CD4-positive, alpha-beta T cell treated with Interleukin-2 at 100 ng/mL for 4 hours (primary cell): ENCODE measurements at places on chromosomes 3 and 15.

GRCh38 chr15:24957691-24958090, 2.9 kb downstream of the SNRPN start:
- no peak for DNase-seq

- DNase-seq = no peak
Observed at GRCh38 chr3:12343047-12343501, 54.2 kb downstream of the PPARG start.

DNA sequence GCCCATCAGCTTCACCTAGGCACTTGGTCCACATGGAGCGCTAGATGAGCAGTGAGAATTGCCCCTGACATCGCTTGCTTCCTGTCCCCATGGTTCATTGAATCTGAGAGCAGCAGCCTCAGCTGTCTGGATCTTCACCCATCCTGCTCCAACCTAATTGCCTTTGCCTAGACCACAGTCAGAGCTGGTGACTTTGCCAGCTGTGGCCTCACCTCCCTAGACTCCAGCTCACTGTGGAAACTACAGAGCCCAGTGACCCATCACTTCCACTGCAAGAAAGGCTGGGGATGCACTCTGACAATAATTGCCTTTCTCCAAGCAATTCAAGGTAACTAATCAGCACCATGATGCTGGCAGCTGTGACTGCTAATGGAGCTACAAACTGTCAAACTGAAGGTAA, 30.6 kb upstream of the SLC6A1 start:
- no peak for DNase-seq

GRCh38 chr15:21270474-21270873, 169.8 kb downstream of the POTEB3 start:
- DNase-seq = no peak

DNA sequence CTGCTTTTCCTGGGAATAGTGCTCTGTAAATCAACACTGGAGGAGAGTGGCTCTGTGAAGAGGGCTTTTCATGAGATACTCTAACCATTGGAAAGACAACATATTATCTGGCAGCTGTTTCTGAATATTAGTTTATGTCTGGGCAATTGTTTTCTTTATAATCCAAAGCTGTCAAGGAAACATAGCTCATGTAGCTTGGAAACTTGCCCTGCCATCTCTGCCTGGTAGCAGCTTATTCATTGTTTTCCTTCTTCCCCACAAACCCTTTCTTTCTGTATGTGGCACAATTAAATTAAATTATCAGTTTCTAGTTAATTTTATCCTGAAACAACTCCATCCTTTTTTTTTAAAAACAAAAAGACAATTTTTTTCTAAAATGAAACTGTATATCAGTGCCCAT, 160.0 kb downstream of the EDEM1 start:
- DNase-seq = no peak

DNA sequence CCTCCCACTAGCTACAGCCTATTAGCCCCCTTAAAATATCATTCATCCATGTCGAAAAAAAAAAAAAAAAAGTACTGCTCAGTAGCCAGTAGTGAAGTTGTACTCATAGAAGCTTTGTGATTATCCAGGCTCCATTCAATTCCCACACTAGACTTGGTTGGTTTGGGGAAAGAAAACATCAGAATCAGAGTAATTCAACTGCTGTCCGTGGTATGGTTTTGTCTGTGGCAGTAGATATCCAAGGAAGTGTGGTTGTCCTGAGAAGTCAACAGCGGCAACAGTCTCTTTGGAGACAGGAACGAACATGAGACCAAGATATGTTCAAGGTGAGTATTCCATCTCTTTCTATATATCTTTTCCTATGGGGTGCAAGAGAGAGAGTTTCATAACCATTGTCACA, 99.2 kb downstream of the GOLIM4 start:
- DNase-seq = no peak

- DNase-seq = no peak
Observed at GRCh38 chr15:33453761-33454160, 143.0 kb downstream of the RYR3 start.

DNA sequence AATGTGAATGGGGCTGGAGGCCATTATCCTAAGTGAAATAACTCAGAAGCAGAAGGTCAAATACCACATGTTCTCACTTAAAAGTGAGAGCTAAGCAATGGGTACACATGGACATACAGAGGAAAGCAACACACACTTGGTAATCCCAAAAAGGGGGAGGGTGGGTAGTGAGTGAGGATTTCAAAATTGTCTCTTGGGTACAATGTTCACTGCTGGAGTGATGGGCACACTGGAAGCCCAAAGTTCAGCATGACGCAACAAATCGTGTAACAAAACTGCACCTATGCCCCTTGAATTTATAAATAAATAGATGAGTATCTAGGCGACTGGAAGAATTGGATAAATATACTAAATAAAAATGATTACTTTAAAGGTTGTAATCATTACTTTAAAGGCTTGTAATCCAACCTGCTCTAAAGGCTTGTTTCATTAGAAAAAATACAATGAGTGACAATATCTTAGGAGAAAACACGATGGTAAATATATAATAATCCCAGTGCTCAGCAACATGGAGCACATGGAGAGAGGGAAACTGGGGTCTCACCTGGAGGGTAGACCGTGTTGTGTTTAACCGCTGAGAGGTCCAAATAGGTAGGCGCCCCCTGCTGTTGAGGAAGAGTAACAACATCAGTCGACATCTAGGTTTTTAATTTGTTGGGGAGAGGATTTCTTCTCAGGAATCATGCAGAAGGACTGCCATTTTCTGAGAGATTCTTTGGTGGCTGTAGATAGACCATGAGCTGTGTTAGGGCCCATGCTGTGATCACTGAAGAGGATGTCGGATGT, 78.5 kb upstream of the ROBO1 start:
- DNase-seq = no peak

GRCh38 chr3:157414861-157415260, 21.8 kb upstream of the PTX3 start:
- DNase-seq = no peak

DNA sequence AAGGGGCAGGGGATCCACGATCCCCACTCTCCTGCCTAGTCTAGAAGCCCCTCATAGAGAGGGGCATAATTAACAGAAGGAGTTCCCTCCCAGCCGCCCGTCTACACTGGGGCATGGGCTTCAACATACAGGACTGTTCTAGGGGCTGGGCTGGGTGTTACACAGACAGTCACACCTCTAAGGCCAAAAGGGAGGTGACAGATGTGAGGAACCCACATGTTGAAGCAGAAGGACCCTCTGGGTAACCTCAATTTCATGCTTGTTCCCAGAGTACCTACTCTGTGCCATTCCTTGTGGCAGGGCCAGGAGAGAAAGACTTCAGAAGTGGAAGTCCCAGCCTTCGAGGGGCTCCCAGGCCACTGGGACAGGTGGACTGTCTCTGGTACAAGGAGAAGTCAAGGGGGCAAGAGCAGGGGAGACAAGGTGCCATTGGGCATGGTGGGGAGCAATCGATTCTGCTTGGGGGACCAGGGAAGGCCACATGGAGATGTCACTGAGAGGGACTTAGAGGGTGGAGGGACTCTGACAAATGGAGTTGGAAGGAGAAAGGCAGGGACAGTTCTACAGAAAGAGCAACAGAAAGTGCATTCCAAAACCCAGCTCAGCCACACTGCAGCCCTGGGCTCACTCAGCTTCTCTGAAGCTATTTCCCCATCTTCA, 71.3 kb downstream of the CPN2 start:
- no peak for DNase-seq

- DNase-seq = no peak
Observed at GRCh38 chr3:44065311-44066094, 176.2 kb upstream of the TOPAZ1 start.

DNA sequence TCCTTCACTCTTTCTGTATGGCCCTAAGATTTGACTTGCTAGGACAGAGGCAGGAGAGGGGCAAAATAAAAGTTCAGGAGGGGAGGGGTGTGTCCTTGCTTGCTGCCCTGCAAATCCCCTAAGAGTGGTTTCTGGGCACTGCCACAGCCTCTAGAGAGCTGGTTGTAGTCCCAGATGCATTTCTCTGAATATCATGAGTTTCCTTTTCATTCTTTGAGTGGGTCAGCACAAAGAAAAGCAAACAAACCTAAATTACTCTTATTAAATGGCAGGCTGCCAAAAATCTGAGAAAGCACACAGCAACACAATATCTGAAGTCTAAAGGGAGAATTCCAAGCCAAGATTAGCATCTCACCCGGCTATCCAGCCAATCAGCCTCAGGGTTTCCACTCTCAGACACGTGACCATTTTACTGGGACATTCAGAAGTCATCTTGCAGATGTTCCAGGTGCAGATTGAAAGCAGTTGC, 919.3 kb downstream of the TUSC7 start:
- DNase-seq = no peak

DNA sequence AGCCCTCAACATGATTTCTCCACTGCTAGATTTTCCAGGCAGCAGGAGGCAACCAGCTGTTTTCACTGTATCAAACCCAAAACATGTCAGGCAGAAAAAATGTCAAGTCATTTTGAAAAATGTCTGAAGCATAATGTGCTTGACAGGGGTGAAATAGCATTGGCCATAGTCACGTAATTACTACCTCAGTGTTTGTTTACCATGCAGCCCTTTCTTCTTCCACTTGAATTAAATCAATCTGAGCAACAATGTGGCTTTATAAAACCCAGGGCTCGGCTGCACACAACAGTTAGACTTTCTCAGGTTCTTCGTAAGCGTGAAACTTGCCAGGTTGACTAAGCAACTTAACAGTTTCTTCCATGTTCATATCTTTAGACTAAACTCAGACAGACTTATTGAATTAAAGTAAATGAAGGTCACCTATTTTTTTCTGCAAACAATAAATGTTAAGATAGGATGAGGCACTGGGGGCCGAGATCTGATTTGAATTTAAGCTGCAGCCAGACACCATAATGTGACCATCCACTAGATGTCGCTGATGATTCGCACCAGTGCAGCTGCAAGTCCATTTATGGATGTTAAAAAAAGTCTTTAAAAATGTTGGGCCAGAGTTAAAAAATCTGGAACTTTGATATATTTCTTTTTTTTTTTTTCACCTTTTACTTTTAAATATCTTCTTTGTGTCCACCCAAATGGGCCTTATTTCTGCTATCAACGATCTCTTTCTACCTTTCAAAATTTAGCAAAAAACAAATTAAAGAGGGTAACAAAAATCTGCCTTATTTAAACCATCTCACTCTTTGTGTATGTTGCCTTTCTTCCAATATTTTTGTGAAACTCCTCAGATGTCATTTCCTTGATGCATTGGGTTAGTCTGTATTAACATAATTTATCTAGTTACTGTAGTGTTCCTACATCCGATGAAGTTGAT, 305.9 kb downstream of the CACNA2D3 start:
- peak; percentile 15 for DNase-seq

- no peak for DNase-seq
Observed at GRCh38 chr15:62488387-62488786, 323.3 kb upstream of the C2CD4B start.

DNA sequence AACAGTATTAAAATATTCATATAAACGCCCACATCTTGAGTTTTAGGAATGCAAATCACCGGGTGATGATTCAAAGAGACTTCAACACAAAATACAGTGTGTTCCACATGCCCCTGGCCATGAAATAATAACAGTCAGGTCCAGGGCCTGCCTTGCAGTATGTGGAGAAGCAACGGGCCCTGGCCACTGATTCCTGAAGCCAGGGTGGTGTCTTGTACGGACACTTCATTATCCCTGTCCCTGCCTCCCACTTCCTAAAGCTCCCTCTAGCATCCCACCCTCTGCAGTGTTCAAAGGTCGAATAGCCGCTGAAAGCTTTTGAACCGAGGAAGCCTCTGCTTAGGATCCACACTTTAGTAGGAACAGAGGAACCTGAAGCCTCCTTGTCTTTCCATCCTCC, 50.4 kb upstream of the PCSK6 start:
- DNase-seq = no peak

- DNase-seq = no peak
Observed at GRCh38 chr3:11390411-11391131, 118.4 kb downstream of the ATG7 start.

- DNase-seq = no peak
Observed at GRCh38 chr3:72618739-72619138, 229.5 kb downstream of the SHQ1 start.

- DNase-seq = no peak
Observed at GRCh38 chr3:60553144-60553543, 698.1 kb downstream of the FHIT start.

DNA sequence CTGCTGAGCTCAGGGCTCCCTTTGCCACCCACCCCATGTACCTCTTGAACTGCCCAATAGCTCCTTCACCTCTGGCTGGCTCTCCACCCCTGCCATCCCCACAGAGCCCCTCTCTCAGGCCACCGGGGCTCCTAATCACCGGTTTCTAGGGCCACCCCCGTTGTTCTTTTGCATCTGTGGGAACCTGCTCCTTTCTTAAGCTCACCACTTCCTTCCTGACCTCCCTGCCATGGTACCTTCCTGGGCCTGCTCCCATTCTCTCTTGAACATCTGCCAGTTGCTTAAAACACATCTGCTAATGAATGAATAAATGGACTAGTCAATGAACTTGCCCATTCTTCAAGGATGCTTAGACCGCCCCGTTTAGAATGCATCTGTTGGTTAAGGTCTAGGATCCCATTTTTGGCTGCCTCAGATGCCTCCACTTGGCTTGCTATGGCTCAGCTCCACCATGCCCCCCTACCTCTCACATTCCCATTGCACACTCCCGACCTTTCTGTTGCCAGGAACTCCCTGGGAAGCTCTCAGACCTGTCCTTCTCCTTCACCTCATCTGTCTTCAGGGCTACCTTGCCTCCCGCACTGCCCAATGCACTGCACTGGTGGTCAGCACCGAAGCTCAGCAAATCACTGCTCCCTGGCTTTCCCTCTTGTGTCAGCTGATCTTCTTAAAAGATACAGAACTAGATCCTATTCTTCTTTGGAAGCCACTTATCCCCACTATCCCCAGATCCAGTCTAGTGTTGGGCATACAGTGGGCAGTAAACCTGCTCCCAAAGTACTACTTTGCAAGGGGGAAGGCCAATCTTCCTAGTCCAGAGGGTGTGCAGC, 9.1 kb downstream of the AMOTL2 start:
- no peak for DNase-seq

- DNase-seq = no peak
Observed at GRCh38 chr15:73839699-73840377, 33.5 kb upstream of the TBC1D21 start.

GRCh38 chr3:42988566-42988965, 9.5 kb downstream of the GASK1A start:
- DNase-seq = no peak

GRCh38 chr3:185687271-185687878, 101.3 kb downstream of the SENP2 start:
- no peak for DNase-seq

DNA sequence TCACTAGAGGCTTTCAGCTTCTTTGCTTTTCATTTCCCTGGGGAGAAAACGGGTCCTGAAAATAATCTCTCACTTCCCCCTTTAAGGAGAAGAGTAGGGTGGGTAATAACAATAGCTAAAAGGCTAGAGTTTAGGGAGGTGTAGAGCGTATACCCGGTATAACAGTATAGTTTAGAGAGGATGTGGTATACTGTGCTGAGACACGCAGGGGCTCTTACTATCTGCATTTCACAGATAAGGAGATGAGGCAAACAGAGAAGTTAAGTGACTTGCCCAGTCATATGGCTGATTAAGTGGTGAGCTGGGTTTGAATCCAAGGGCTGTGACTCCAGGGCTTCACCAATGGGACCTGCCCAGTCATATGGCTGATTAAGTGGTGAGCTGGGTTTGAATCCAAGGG, 15.0 kb upstream of the KCNMB3 start:
- no peak for DNase-seq
